ENCODE measurements at places on chromosomes 11 and 22.

GRCh38 chr11:132245403-132246385 lies 875.3 kb downstream of the NTM start:
- no peak for DNase-seq

DNA sequence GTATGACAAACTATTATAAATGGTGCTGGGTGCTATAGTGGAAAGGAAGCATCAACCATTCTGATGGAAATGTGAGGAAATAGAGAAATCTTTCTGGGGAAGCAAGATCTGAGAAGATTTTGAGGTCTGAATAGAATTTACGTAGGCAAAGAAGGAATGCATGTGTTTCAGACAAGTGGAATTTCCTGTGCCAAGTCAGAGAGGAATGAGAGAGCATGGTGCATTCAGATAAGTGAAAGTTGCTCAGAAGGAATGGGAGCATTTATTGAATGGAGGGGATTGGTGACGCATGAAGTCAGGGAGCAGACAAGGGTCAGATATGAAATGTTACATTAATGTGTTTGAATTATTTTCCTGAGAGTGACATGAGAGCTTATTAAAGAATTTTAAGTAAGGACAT lies 725.5 kb downstream of the METTL15 start:
- DNase-seq, result no peak

- DNase-seq, result no peak
Measured at GRCh38 chr11:94533696-94534630, 9.8 kb upstream of the FUT4 start.

- no peak for DNase-seq
Measured at GRCh38 chr11:96942855-96943254, 553.0 kb downstream of the JRKL start.

- DNase-seq, result no peak
Measured at GRCh38 chr11:45005106-45005505, 54.4 kb upstream of the TP53I11 start.

GRCh38 chr11:12119502-12119901 lies 9.1 kb downstream of the MICAL2 start:
- no peak for DNase-seq

GRCh38 chr11:3840870-3841425 lies at the start of gene RHOG:
RHOG (minus strand) TSS chr11:3840959; CDS start chr11:3828138, 12,821 bp downstream.
- no peak for DNase-seq

DNA sequence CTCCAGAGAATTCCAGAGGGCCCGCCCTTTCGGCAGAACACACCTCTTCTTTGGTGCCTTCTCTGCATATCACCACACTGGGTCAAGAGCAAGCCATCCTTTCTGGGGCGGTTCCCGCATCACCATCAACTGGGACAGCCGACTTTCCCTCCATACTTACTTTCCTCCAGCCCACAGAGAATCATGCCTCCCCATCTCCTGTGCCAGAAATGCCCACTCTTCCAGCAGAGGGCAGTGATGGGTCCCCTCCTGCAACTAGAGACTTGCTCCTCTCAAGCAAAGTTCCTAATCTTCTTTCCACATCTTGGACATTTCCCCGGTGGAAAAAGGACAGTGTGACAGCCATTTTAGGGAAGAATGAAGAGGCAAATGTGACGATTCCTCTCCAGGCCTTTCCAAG lies 157.7 kb downstream of the C11orf91 start:
- DNase-seq, result peak; percentile 16

DNA sequence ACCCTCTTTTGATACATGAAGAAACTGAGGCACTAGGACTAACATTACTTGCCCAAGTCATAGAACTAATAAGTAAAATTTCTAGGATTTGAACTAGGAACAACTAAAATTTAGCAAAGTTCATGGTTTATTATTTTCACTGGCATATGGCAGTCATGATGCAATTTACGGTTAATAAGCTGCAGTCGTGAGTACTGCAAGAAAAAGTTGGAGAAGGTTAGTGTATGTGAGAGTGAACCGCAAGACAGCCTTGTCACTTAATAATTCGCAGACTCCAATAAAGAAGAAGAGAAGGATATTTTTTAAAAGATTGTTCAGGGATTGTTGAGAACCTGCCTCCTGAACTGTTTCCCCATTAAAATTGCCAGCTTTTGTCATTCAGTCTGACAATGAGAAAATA lies 663.4 kb upstream of the TENM4 start:
- DNase-seq, result no peak

- no peak for DNase-seq
Measured at GRCh38 chr11:3152471-3153110, 12.5 kb downstream of the OSBPL5 start.

GRCh38 chr22:45358127-45358526 lies 48.4 kb downstream of the FAM118A start:
- DNase-seq, result no peak

GRCh38 chr11:58912124-58912523 lies 27.2 kb upstream of the GLYATL1 start:
- no peak for DNase-seq

DNA sequence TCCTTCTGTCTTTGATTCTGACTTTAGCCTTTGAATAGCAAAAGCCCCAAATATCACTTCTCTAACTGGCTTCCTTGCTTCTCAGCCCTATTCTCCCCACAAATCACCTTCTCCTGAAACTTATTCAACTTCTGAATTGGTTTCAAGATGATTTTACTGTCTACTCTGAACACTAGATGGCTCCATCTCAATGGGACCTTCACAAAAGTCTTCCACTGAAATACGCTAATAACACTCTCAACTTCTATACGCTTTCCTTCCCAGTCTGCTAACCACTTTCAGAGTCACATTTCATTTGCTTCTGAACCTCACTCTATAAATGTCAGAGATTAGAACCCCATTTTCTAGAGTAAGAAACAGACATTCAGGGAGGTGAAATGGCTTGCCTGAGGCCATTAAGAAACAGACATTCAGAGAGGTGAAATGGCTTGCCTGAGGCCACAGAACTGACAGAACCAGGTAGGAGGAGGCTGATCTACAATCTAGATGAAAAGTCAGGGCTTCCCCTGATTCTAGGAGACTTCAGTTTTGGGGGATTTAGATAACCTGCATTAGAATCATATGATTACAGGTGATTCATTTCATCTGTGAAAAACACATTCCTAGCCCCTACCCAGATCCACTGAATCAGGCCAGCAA lies 20.6 kb downstream of the MORC2 start:
- DNase-seq, result no peak

DNA sequence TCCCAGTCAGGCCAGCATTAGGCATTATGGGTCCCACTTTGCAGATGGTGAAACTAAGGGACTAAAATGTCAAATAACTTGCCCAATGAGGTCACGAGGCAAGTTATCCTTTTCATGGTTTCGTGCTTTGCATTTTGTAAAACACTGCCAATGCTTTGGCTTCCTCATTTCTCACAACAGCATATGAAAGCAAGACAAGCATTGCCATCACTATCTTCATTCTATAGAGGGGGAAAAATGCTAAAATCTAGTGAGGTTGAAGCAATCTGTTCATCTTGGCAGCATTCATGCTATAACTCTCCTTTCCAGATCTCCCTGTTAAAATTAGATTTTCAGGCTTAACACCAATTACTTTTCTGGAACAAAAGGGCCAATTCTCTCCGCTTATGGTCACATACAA lies 14.8 kb downstream of the FAM181B start:
- DNase-seq, result no peak

DNA sequence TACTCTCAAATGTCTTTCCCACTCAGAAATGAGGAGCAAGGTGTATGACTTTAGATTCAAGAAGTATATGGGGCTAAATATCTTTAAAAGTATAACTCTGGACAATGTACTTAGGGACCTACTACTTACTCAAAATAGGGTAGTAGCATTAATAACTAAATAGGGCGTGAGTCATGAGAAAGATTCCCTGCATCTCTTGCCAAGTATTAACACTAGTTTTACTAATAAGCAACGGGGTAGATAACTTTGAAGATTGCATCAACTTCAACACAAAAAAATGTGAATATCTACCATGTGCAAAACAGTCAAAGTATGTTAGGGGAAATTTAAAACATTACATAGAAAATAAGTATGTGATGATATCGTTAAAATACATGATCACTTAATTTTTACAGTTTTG lies 99.6 kb downstream of the PGR start:
- DNase-seq, result no peak

- DNase-seq, result no peak
Measured at GRCh38 chr22:22941831-22942510, 54.4 kb downstream of the IGLL5 start.

GRCh38 chr11:126434950-126435335 lies 79.5 kb downstream of the ST3GAL4 start:
- DNase-seq, result no peak

DNA sequence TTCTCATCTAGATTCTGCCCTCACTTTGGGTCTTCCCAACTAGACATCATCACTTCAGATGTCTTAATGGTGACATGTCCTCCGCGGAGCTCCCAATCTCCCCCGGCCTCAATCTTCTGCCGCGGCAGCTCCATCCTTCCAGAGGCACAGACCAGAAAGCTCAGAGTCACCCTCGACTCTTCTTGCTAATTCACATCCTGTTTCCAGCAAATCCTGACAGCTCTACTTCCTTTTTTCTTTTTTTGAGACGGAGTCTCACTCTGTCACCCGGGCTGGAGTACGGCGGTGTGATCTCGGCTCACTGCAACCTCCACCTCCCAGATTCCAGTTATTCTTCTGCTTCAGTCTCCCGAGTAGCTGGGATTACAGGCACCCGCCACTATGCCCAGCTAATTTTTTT lies 54.5 kb downstream of the CACNG2 start:
- no peak for DNase-seq

DNA sequence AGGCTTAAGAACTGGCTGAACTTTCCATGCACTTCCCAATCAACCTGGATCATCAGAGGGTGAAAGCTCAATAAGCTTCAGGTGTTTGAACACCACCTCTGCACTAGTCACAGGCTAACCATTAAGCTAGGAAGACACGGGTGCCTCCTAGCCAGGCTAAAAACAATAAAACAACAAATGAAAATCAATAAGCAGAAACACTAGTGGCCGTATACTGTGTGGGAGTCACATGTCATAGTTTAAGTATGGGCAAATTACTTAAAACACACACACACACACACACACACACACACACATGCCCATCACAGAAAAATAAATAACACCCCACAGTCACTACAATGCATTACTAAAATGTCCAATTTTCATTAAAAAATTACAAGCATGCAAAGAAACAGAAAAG lies 85.2 kb downstream of the APOL5 start:
- no peak for DNase-seq

- no peak for DNase-seq
Measured at GRCh38 chr11:60765355-60765754, 8.7 kb downstream of the MS4A15 start.

GRCh38 chr11:11848891-11849746 lies 7.3 kb downstream of the USP47 start:
- DNase-seq, result peak; percentile 57

GRCh38 chr22:39623603-39624500 lies 53.3 kb downstream of the CACNA1I start:
- DNase-seq, result no peak

- DNase-seq, result no peak
Measured at GRCh38 chr11:7485186-7486097, at the start of gene OLFML1. OLFML1 (plus strand) TSS chr11:7485506; CDS start chr11:7485876, 370 bp downstream.

DNA sequence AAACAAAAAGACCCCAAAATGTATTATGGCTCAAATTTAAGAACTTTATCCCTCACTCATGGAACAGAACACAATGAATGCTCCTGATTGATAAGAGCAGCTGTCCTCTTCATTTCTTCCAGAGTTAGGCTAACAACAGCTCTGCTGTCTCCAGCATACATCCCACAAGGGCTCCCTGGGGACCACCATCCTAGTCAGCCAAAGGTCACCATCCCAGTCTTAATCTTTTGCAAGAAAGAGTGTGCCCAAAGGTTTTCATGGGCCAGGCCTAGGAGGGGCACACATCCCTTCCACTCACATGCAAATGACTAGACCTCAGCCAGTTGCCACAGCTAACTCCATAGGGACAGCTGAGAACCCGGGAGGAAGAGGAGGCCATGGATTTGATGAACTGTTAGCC lies 555.3 kb downstream of the BUD13 start:
- DNase-seq, result no peak

- no peak for DNase-seq
Measured at GRCh38 chr22:19710769-19711106, 3.6 kb upstream of the SEPTIN5 start.

GRCh38 chr11:69479591-69480271 lies 1.7 kb upstream of the LINC01488 start:
- DNase-seq, result no peak

- no peak for DNase-seq
Measured at GRCh38 chr22:40161194-40161593, 16.5 kb upstream of the TNRC6B start.

DNA sequence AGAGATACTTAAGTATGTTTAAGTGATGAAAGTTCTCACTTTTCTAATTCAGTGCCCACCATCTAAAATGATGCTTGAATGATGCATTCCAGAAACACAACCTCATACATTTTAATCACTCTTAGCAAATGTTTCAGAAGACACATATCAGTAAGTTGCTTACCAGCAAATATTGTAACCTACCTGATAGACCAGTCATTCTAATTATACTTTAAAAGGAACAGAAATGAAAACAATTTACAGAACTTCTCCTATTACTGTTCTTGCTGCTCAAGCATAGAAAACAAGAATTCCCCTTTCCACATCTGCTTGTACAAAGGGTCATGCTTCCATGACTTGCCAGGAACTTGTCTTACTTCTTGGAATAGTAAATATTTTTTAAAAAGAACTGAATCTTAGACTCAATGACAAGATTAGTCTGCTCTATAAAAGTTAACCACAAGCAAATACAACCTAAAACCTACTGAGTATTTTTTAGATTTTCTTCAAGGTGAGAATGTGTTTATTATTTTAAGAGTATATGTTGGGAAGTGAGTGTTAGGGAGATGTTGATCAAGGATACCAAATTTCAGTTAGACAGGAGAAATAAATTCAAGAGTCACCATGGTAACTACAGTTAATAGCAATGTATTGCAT lies 82.0 kb upstream of the SC5D start:
- no peak for DNase-seq

DNA sequence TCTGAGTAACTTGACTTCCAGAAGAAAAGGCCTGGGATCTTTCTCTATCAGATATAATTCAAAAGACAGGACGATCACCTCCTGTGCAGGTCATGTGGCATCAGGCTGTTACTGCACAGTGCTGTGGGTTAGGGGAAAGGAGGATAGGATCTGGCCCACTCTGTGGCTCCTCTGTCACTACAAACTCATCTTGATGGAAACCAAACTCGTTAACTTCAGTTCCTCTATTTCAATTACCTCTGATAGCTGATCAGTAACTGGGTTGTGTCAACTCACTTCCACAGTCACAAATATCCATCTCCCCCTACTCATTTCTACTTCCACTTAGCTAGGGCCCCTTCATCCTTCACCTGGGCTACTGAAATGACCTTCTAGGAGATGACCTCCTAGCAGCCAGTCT lies 95.2 kb downstream of the RCN1 start:
- DNase-seq, result no peak

DNA sequence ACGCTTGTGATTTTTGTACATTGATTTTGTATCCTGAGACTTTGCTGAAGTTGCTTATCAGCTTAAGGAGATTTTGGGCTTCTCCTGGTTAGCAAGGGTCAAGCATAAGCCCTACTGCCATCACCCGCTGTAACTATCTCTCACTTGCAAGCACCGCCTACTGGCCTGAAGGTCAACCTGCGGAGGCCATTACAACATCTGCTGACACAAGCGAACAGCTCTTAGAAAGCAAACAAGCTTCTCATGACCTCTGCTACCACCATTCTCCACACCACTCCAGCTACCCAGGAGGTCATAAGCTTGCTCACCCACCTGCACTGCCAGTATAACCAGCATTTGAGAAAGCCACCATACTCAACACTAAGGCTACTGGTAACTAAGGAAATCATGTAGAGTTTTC lies 288.4 kb upstream of the KIRREL3 start:
- DNase-seq, result no peak

GRCh38 chr11:123939317-123939716 lies at the start of gene OR4D5:
OR4D5 (plus strand) TSS chr11:123939617; CDS start chr11:123939617, 0 bp downstream.
- DNase-seq, result no peak

- no peak for DNase-seq
Measured at GRCh38 chr11:119340335-119341221, at the start of gene C1QTNF5. C1QTNF5 (minus strand) TSS chr11:119340883; CDS start chr11:119340397, 486 bp downstream.

Data from stimulated activated naive CD8-positive, alpha-beta T cell treated with anti-CD3 and anti-CD28 coated beads, Interleukin-15, amount 100 ng/mL, for 72 hours (primary cell).